Left lung (tissue), 14 donors: ENCODE measurements at places on chromosomes 4 and X. TPM values are rescaled to one million over a fixed set of nuclear protein-coding genes. Genes with fewer than 3 reads are reported as not detected.

TMPRSS11F gene
- polyA plus RNA-seq: 0.07 TPM

DNA sequence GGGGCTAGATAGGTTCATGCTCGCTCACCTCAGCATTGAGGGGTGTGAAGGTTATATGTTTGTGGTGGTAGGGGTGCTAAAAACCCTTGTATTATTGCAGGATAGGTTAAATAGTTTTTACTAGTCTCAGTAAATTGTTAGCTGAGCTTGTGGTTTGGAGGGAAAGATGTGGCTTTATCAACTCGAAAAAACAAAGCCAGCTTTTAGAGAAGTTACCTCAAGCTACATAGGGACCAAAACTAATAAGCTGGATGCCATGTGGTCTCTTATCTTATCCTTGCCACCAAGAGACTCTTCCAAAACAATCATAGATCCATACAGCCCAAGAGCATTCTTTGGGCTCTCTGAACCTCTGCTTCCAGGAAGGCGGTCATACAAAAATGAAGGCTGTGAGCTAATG, 29.2 kb downstream of the MSN start:
- no peak for DNase-seq

DNA sequence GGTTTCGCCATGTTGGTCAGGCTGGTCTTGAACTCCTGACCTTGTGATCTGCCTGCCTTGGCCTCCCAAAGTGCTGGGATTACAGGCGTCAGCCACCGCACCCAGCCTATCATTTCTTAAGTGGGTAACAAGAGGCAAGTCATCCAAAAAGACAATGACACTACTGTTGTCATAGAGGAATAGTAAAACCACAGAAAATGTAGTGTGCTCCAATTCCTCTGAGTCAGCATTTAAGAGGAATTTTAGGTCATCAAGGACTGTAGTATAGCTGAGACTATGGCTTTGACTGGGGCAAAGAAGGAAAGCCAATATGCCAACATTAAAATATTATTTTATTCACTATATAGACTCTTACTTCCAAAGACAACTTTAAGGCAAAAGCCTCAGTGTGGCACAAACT, 48.4 kb downstream of the ATP8A1 start:
- DNase-seq: no peak

ZNF518B gene
- polyA plus RNA-seq: 28.2 TPM

DNA sequence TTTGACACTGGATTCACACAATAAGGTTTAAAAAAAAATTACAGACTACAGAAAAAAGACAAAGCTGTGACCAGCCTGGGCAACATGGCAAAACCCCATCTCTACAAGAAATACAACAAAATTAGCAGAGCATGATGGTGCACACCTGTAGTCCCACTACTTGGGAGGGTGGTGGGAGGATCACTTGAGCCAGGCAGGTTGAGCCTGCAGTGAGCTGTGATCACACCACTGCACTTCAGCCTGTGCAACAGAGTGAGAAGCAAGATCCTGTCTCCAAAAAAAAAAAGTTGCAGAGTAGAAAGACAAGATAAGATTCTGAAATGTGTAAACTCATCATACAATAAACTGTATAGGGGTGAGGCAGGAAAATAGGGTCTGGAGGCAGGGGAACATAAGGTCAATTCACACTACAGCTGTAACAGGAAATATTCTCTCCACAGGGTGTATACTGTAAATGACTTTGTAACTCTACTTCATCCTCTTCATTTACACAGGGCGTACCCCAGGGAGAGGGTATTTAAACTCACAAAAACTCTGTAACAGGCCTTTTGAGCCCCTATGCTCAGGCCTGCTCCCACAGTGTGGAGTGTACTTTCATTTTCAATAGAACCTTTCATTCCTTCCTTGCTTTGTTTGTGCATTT, 112.6 kb upstream of the MAPK10 start:
- no peak for DNase-seq

AR gene
- 10.4 TPM for polyA plus RNA-seq

DNA sequence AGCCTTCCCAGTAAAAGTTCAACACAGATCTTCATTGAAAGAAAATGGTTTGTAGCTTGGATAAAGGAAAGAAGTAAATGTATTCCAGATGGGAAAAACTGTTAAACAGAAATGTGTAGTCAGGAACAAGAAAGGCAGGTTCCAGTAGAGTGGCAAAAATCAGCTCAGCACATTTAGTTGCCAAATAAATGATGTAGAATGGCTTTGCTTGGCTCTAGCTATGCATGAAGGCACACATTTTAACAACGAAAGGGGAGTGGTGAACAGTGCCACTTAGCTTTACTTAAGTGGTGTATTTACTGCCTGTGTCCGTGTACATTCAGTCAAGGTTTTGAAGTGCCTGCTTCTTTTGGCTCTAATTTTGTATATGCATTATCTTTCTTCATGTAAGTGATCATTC, 644.5 kb upstream of the ATOH1 start:
- DNase-seq: no peak

- peak; percentile 72 for DNase-seq
Measured at GRCh38 chrX:154730253-154730891, 20.5 kb downstream of the GAB3 start.

DNA sequence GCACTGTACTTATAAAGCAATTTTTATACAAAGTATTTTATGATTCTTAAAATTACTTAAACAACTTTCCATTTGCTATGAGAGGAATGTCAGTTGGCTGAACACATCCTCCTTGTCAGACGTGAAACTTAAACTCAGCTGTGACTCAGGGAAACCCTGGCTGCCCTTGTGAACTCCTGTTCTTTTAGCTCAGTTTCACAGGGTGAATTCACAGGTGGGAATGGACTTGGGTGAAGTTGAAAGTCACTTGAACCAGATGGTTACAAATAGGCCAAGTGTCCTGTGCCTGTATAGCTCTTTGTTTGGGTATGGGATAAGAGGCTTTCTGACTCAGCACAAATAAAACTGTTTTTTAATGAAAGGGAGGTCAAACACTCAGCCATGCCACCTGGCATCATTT, 67.4 kb upstream of the FAM47B start:
- no peak for DNase-seq

- no peak for DNase-seq
Measured at GRCh38 chr4:9936129-9936644, 85.1 kb downstream of the SLC2A9 start.

GRCh38 chr4:41363384-41363981, 106.8 kb downstream of the UCHL1 start:
- no peak for DNase-seq

CXCL3 gene
- 1.0 TPM for polyA plus RNA-seq

ASB5 gene
- polyA plus RNA-seq: 0.18 TPM

DNA sequence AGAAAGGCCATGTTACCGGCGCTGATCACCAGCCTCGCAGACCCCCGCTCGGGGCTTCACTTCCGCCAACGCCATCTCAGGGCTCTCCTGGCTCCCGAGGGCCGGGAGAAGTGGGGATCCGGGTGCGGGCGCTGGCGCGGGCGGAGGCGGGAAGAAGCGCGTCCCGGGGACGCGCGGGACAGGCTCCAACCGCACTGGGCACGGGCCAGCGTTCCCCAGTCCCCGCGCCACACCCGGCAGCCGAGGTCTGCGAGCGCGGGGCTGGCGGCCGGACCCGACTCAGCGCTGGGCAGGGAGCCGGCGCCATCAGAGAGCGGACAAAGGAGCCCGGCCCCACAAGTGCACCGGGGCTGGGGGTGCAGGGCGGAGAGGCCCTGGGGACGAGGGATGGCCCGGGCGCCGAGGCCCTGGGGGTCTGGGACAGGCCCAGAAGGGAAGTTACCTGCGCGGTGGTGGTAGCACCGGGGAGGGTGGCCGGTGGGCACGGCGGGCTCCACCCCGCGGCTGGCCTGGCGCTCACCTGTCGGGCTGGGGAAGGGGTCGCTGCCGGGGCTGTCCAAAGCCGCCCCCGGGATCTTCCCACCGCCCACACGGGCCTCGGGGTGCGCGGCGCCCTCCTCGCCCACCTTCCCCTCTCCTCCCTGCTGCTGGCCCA, 449 bp downstream of the CTPS2 start:
- peak; percentile 11 for DNase-seq

DNA sequence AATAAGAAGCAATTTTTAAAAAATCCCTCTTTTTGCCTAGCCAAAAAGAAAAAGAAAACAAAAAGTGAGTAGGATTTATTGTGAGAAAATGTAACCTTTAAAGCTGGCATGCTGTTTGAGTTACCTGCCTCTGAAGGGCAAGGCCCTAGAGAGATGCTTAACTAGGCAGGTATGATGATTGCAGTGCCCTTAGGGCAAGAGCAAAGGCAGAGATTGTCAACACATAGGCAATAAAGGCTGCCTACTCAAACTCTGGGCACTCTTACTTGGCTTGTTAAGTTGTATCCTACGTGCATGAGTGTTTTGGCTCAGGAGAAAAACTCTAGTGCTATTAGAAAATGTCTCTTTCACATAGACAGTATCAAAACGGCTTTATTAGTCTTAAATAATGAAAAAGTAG, 306.0 kb downstream of the RPA4 start:
- peak; percentile 3 for DNase-seq

ADGRG4 gene
- not detected for polyA plus RNA-seq

LONRF3 gene
- 3.0 TPM for polyA plus RNA-seq

- DNase-seq: no peak
Measured at GRCh38 chr4:74628852-74629620, 165.3 kb downstream of the BTC start.

GRCh38 chrX:133908223-133908955, 77.0 kb downstream of the GPC3 start:
- DNase-seq: no peak

- DNase-seq: no peak
Measured at GRCh38 chrX:115988825-115989224, 181.7 kb upstream of the AGTR2 start.

GPR50 gene
- not detected for polyA plus RNA-seq

DNA sequence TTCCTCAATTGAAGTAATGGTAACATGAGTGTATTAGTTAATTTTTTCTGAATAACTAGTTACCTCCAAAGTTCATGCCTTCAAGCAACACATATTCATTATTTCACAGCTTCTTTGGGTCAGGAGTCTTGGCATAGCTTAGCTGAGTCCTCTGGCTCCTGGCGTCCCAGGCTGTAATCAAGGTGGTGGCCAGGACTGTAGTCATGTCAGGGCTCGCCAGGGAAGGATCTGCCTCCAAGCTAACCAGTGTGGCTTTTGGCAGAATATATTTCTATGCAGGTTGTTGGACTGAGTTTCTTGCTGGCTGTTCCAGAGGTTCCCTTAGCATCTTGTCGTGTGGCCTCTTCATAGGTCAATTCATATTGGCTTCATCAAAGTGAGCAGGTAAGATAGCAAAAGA, 10.0 kb upstream of the HS3ST1 start:
- DNase-seq: no peak

TENT5D gene
- polyA plus RNA-seq: not detected
